NCI-H345 (cell line): ENCODE measurements at places on chromosomes 11 and 22.

- DNase-seq, result no peak
These were observed 2.5 kb downstream of the TCN2 start for GRCh38 chr22:30609260-30610185.

DNA sequence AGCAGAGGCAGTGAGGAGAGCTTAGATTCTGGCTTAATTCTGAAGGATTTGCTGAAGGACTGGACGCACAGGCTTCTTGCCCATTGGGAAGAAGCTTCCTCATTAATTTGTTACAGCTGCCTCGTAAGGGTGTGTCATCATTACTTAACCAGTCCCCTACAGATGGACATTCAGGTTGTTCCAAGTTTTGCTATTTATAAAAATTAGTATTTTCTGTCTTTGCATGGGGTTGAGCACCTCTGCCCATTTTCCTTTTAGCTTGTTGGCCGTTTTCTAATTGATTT is 38.1 kb downstream of the CAPN1 start:
- no peak for DNase-seq

DNA sequence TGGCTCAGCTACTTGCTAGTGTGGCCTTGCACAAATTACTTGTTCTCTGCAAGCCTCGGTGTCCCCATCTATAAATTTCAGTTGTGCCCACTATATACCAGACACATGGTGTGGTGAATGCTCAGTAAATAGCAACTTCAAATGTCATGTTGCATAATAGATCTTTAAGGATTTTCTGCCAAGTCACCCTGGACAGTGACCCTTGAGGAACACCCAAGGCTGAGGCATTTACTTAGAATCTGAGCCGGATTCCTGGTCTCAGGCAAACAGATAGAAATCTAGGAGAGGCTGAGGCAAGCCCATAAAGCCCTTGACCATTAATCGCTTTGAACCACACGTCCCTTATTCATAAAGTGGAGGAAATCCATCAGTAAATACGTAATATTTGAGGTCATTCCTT is 9.7 kb downstream of the TEAD1 start:
- DNase-seq, result no peak

- DNase-seq, result no peak
These were observed 66.1 kb downstream of the FAR1 start for GRCh38 chr11:13734530-13734929.

DNA sequence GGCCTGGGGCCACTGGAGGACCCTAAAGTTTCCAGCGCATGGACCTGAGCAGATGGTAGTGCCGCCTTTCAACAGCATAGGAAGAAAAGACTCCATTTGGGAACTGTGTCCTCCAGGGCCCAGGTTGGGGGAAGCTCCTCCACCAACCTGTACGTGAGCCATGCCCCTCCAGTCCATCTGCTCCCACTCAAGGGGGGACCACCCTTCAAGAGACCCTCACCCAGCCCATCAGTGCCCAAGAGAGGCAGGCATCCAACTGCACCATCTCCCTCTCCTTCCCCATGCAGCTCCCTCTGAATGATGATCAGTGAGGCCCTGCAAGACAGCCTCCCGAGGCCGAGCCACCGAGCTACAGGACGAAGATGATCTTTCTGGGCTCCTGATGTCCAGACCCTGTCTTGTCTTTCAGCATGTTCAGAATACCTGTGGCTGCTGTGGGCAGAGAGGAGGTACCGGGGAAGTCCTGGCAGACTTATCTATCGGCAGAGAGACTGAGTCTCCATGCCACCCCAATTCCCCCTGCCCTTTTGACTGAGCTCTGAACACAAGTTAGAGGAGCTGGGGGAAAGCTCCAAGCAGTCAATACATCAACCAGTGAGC is 25.0 kb upstream of the JAM3 start:
- no peak for DNase-seq

DNA sequence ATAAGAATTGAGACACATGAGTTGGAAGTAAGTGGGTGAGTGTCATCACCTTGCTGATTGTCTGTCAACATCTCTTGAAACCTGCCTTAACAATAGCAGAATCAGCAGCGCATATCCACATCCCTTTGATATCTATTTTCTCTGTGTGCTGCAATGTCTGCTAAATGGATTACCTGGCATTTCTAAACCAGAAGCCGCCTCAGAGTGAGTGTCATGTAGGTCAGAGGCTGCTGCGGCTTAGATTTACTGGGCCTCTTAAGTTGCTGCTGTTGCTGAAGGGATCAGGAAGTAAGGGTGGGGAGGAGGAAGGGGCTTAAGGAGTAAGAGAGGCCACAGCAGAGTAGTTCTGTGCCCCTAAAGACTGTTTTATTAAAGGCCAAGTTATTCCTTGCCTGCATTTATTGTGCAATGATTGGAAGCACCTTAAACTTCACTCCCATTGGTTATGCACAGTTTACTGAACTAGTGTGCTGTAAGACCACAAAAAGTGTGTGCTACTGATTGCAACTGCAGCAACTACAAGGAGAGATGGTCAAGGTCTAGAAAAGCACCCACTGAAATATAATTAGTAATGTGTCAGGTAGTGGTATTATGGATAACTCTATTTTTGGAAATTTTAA is 29.8 kb upstream of the TMEM41B start:
- no peak for DNase-seq

DNA sequence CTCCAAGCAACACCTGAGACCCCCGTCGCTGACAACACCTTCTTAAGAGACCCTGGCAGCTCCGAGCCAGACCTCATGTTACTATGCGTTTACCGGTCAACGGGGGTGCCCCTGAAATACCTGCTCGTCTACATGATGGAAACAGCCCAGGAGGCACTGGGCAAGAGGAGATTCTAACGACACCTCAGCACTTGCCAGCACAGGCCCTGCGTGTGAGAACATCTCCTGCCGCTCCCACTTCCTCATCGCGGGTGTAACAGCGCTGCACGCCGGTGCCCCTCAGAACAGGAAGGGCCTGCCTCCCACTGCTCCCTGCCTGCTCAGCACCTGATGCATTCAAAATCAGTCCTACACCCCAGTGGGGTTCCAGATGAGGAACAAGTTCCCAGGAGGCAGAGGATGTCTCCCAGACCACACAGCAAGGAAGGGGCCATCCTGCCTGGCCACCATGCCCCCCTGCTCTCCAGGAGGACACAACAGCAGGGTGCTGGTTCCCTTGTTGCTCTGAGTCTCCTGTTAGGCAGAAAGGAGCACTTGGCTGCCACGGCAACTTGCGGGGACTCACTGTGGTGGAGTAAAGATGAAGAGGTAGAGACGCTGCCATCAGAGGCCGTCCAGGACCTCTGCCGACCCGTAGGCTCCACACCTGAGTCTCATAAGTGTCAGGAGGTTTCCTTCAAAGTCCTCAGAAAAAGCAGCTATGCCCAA is 2.1 kb downstream of the TOLLIP start:
- DNase-seq, result no peak

GRCh38 chr11:66489636-66490035 is 9.4 kb downstream of the DPP3 start:
- peak; percentile 92 for DNase-seq

DNA sequence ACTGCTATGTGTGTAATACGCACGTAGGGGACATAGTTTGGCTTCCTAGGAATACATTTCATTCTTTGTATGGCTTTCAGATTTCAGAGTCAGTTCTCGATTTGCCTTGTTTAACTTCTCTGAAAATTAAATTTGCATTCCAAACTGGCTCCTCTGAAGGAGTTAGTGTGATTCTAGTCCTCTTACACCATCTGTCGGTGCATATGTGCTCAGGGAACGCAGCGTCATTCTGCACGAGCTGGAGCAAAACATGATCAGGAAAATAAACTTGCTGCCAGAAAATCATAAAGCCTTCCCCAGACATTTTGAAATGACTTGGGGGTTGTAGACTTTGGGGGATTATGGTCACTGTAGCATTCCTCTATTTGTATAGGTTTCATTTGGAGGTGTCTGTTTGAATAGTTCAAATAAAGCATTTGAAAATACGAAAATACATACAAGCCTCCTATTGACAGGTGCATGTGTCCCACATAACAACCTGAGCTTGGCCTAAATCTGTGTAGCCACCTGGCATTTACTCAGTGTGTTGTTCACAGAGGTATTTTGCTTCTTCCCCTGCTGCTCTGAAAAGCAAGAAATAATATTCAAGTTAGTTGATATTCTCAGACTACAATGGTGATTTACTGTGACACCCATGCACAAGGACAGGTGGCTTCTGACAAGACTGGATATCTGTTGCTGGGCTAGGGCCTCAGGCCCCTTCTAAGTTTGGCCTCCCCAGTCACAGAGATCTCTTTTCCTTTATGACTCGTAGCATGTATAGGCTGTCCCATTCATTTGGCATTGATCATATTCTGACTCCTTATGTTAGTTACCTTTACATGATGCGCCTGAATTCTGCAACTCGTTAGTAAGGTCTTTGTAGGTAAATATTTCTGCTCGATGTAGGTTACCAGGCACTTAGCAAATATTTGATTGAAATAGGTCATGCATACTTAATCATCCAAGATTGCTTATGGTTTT is 81.6 kb upstream of the SORL1-AS1 start:
- DNase-seq, result peak; percentile 56

GRCh38 chr11:8261921-8262551 is 1.6 kb downstream of the LMO1 start:
- DNase-seq, result no peak
